ENCODE measurements at places on chromosomes 4 and X.
A peak's percentile ranks its signal among the peaks of the same experiment; 100 is the strongest.

- peak; percentile 0 for DNase-seq
These were observed 81.0 kb upstream of the ZDHHC15 start for GRCh38 chrX:75603833-75604232.

DNA sequence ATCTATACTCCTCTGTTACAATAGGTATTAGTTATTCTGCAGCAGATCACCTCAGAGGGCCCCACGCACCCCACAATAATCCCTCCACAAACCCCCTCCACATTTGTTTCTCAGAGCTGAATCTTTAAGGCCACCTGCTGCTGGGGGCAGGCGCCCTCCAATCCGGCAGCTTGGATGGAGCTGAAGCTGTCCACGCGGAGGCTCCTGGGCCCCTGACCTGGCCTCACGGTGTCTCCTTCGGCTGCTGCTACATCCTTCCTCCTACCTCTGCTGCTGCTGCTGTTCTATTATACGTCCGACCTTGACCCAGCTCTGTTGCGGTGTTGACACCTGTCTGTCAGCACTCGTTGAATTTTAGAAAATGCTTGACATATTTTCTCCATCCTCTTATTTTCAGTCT lies 430.2 kb upstream of the ZFP42 start:
- DNase-seq: no peak

- no peak for DNase-seq
These were observed 75.6 kb downstream of the GPR143 start for GRCh38 chrX:9690046-9690445.

DNA sequence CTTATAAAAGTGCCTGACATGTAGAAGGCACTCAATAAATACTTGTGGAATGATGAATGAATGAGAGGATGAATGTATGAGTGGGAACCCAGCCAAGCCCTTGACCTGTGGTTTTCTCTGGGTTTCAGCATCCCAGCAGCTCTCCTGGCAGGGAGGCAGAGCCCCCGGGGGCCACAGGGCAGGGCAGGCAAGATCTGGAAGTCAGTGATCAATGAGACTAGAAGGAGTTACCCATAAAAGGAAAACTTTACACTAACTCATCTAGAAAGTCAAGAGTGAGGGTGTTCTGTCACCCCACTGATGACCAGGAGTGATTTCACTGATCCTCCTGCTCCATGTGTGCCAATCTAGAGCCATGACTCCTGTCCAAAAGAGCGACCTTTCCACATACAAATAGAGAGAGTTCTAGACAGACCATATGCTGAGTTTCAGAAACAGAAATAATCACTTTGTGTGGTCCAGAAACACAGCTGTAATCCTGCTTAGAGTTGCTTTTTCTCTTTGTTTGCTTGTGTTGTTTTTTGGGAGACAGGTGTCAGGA lies 37.4 kb downstream of the MGARP start:
- DNase-seq: peak; percentile 60

DNA sequence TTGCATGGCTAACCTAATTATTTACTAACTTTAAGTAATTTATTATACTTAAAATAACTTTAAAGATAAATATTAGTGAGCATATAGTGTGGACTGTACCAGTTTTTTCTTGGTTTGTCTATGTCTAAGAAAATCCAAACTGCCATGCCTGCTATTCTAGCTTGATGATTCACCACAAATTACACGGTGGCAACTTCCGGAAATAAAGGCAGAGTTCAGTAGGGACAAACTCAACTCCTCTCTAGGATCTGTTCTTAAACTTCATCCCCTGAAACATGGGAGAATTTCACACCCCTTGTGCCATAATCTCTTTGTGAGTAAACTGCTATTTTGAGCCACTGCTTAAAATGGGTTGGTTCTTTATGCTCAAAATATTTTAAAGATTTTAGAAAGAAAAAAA lies 213.6 kb upstream of the NRK start:
- DNase-seq: no peak

- no peak for DNase-seq
These were observed 1491.6 kb downstream of the TECRL start for GRCh38 chr4:62917649-62918048.

- no peak for DNase-seq
These were observed at the start of gene FAM47E for GRCh38 chr4:76251441-76252270. Gene FAM47E (plus strand): TSS chr4:76251721. CDS start chr4:76251747, 26 bp downstream.
